ENCODE measurements at places on chromosomes 2 and 18.

DNA sequence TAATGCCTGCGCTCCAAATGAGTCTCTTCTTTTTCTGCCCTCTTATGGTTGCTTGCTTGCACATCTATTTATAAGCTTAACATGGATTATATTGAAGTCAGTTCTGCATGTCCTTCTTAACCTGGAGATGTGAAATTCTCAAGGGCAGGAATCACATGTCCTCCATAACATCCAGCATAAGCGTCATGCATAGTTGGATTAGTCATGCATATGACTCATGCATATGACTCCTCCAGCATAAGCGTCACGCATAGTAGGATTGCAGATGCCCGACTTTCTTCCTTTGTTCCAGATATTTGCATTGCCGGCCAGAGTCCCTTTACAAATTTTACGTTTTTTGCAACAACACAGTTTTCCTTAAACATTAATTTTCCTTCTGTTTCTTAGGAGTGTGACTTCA lies 308.6 kb downstream of the TGIF1 start:
- no peak for DNase-seq

- DNase-seq, result no peak
Measured at GRCh38 chr2:105866216-105867185, 121.8 kb downstream of the NCK2 start.

DNA sequence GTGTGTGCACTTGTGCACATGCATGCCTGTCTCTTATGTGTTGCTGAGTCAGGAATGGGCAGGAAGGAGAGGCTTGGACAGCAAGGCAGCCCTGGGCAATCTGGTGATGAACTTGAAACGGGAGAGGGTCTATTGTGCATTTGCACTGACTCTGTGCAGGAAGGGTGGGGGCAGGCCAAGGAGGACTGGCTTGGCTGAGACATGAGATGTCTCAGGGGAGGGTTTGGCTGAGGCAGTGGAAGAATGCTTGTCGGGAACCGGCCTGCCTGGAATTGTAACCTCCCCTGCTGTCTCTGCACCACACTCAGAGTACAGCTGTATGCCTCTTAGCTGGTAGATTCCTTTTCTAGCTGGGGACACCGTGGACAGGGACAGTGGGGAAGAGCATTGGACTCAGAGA lies 176.1 kb upstream of the TNP1 start:
- no peak for DNase-seq

DNA sequence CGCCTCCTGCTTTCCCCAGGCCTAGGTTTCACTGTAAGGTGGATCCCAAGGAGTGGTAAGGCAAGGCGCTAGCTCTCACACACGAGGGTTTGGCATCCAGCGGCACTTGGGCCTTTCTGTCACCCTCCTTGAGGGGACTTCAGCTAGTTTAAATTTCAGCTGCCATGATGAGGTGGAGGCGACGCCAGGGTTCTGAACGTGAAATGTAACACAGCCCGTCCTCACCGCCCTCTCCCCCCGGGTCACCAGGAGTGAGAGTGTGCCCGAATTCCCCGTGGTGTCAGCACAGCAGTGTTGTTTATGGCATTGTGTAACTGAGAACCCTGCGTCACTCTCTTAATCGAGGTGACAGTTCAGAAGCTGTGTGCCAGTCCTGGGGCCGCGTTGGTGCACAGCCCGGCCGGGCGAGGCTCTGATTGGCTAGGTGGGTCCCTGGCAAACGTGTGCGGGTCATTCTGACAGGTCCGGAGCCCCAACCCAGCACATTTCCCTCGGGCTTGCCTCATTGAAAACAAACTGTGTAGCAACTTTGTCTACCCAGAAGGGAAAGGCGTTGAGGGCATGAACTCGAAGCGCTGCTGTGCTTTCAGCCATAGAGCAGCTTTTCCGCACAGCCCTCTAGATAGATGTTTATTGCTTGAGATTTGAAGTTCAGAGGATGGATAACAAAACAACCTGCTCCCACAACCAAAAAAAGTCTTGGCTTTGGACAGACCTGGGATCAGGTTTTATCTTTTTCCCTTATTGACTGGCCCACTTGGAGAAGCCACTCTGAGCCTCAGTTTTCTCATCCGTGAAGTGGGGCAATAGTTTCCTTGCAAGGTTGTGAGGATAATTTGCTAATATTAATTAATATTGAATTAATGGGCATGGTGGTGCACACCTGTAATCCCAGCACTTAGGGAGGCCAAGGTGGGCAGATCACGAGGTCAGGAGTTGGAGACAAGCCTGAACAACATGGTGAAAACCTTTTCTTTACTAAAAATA lies 4.9 kb downstream of the CIDEA start:
- no peak for DNase-seq

DNA sequence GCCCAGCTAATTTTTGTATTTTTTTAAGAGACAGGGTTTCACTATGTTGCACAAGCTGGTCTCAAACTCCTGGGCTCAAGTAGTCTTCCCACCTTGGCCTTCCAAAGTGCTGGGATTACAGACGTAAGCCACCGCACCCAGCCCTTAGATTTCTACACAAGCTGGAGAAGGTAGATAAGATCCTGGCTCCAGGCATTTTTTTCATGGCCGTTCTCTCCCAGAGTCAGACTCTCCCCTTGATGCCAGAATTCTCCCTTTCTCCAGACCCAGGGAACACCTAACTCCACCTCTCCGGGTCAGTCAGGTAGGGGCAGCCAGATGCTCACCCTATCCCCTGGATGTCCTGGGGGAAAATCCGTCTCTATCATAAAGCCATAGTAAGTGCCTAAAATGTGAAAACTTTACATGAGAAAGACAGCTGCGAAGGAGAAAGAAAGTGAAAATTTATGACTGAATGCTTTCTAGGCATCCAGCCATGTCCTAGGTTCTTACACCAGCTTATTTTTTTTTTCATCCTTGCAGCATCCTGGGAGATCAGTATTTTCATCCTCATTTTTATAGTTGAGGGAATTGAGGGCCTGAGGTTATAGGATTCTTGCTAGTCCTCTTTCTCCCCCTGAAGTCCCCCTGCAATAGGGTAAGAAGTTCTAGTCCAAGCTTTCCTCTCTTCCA lies 16.3 kb downstream of the SIX3 start:
- no peak for DNase-seq

DNA sequence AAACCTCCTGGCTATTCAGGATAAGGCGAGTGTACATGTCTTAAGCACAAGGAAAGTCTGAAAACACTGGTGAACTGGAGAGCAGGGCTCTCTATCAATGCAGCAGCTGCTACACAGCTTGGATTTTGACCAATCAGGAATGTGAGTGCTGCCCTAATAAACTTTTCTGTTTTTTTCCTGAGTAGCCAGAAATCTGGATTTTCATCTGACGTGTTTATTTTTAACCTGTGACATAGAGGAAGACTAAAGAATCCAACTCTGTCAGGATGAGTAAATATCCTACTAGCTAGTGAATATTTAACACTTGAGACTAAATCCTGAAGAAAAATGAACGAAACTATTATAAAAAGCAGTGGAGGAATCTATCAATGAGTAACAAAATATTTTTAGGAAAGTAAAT lies 1638.9 kb downstream of the LRP1B start:
- no peak for DNase-seq

GRCh38 chr2:239866350-239866749 lies 158.8 kb downstream of the NDUFA10 start:
- DNase-seq, result no peak

- no peak for DNase-seq
Measured at GRCh38 chr2:3572620-3573019, 2.4 kb upstream of the RPS7 start.

- DNase-seq, result no peak
Measured at GRCh38 chr2:160096409-160096808, 34.0 kb upstream of the PLA2R1 start.

GRCh38 chr2:17521621-17522020 lies 3.4 kb upstream of the RAD51AP2 start:
- DNase-seq, result no peak

DNA sequence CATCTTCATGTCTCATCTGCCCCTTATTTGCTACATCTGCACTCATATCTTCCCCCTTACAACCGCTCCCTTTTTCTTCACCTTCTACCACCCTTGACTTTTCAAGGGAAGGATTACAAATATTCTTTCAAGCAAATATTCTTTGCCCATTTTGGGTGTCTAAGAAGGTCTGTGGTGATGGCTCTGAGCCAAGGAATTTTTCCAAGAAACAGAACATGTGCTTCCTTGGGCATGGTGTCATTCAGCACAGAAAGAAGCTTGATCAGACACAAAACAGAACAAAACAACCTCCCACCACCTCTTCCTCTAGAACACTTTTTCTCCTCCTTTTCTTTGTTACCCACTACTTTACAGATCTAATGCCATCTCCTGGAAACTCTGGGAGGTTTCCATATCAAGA lies 313.7 kb downstream of the SATB2 start:
- no peak for DNase-seq

DNA sequence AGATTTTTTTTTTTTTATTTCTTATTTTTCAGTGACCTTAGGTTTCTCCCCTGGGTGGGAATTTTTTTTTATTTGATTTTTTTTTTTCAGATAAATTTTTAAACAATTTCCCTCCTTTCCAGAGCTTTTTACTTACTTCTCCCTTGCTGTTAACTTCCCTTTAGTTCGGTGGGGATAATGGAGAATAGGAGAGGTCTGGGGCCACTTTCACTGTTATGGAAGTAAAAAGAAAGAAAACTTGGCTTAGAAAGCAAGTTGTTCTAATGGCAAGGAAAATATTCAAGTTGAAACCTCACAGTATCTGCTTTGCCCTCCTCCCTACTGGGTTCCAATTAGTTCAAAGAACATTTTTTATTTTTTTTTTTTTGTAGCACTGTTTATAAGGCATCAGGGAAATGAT lies 537.1 kb upstream of the NXPH2 start:
- no peak for DNase-seq

- no peak for DNase-seq
Measured at GRCh38 chr2:240579071-240579762, 7.3 kb upstream of the CAPN10 start.

DNA sequence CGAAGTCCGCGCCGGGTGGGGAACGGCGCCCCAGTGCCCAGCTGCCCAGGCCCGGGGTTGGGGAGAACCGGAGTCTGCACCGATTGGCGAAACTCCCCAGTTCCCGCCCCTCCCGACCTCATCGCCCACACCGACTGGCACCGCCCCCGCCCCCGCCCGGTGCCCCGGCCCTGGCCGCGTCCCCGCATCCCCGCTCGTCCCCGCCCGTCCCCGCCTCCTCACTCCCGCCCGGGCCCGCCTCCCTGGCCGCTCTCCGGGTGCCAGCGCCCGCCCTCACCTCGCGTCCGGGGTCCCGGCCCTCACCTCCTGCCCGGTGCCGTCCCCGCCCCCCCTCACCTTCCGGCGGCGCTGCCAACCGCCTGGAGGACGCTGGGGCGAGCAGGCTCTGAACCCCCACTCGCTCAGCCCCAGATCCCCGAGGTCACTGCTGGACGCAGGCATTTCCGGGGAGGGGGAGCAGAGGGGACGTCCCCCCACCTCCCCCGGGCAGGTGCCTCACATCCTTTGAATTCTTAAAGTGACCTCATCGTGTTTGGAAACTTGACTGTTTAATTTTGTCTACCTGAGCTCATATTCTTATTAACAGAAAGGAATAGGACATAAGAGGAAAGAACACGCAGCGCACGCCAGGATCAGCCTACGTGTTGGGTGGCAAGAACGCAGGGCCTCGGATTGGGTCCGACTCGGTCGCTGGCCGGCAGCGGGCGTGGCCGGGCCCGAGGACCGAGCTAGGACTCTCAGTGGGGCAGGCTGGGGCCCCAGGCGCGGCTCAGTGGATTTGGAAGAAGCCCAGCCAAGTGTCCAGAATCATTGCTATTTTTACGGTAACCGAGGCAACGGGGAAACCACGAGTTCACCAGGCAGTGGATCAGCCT lies at the start of gene FAM110C:
Gene FAM110C, minus strand, starts transcription at position 35 of the 875 bp plus-strand sequence. CDS start 120 bp downstream, outside the sequence.
- DNase-seq, result no peak

GRCh38 chr2:98367721-98368120 lies 21.5 kb downstream of the CNGA3 start:
- no peak for DNase-seq

DNA sequence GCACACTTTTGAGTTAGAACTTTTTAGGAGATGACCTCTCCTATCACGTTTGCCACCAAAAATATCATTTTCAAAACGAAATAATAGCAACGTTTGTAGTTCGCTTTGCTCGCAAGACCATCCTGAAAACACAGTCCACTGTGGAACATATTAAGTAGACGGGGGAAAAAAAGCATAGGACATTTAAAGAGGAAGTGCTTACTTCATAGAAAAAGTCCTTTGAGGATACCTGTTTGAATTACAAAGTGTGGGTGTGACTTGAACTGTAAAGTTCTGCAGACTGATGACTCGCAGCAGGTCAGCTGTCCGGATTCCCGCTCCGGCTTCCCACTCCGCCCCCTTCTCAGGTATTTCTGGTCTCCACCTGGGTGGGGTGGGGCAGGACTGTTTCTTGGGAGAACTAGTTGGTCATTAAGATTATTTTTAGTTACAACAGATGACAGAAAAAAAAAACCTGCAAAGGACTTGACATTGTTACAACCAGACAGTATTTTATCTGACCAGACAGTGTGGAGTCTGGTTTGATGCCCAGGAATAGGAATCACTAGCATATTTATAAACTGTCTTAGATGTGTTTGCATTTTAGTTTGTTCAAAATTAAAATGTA lies 13.3 kb downstream of the CNOT11 start:
- DNase-seq, result no peak

DNA sequence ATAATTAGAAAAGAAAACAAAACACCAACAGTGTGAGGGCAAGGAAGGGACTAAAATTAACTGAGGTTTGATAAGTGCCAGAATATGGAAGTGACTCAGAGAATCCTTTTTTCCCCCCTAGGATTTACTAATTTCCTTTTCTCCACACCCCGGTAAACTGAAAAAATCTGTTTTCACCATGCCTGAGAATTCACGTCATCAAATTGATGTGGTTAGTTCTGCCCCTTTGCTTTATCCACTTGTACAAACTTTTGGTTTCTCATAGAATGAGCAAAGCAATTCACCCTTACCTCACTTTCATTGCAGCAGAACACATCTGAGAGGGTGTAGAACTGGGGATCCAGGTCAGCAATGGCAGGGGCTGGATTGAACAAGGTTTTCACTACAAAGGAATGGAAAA lies 57.8 kb downstream of the RBKS start:
- no peak for DNase-seq

- DNase-seq, result no peak
Measured at GRCh38 chr18:10565835-10566234, 40.0 kb downstream of the NAPG start.

DNA sequence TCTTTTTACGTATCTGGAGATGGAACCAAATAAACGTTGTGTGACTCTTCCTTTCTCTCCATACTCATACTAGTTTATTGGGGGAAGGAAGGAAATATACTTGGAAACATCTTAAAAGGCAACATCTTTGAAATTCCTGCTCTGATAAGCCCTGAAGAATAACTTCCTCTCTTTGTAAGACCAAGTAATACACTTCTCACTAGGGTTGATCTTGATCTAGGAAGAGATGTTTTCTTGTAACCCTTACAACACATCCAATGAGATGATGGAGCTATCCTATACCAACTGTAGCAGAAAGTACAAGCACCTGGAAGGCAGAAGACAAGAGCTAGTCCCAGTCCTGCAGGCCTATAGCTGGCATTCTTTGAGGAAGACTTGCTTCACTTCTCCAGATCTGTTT lies 2.0 kb downstream of the ANKRD44 start:
- no peak for DNase-seq

DNA sequence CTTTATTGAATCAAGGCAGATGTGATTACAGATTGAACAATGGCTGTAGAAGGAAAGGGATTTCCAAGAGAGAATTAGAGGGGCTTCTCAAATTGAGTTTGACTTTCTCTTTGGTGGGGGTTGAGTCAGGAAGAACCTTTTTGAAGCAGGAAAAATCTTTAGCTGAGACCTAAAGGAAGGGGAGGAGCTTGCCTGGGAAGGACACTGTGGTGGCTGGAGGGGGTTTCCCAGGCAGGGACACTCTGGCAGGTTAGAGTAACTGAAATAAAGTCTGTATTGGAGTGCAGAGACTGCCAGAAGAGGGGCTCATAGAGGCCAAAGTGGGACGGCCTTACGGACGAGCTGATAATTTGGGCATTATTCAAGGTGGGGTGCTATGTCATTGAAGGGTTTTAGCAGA lies 69.3 kb downstream of the NEDD4L start:
- no peak for DNase-seq
